Activated CD8-positive, alpha-beta memory T cell treated with anti-CD3 and anti-CD28 coated beads, Interleukin-2, amount 10 ng/mL, durations not matched to agents 7 days and 5 days (primary cell): ENCODE measurements at places on chromosomes 7 and 10. TPM values are rescaled to one million over a fixed set of nuclear protein-coding genes. Genes with fewer than 3 reads are reported as not detected.

Gene CPVL
- total RNA-seq = 0.33 TPM

Gene PAX4
- total RNA-seq = not detected

Gene NXPH1
- not detected for total RNA-seq

Gene SLC29A3
- 3.4 TPM for total RNA-seq

Gene FAM25C
- not detected for total RNA-seq

Gene INHBA
- total RNA-seq = not detected

Gene TMEM176B
- not detected for total RNA-seq

Gene SOSTDC1
- total RNA-seq = not detected

Gene MCMBP
- total RNA-seq = 91.4 TPM

Gene CH25H
- total RNA-seq = not detected
